Left colon (tissue), 2 donors: ENCODE measurements at places on chromosomes 2 and 18. TPM values are rescaled to one million over a fixed set of nuclear protein-coding genes. Genes with fewer than 3 reads are reported as not detected.

The CYRIA gene
- 2.4 TPM for total RNA-seq

The R3HDM1 gene
- 25.6 TPM for total RNA-seq

DNA sequence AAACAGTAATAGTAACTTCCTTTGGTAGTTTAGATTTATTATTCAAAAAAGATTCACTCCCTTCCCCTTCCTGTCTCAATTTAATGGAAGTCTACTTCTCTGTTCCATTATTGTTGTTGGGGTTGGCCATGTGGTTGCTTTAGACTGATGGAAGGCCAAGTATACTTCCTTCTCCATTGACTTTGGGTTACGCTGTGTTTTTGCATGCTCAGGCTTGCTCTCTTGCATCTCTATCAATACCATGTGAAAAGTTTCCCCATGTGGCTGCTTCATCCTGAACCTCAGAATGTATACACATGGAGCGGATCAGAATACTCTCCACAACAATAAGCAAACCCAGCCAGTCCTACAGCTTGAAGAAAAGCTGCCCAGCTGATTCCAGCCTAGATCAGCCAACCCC, 20.3 kb downstream of the CFAP210 start:
- DNase-seq: no peak

The DYSF gene
- 5.0 TPM for total RNA-seq

DNA sequence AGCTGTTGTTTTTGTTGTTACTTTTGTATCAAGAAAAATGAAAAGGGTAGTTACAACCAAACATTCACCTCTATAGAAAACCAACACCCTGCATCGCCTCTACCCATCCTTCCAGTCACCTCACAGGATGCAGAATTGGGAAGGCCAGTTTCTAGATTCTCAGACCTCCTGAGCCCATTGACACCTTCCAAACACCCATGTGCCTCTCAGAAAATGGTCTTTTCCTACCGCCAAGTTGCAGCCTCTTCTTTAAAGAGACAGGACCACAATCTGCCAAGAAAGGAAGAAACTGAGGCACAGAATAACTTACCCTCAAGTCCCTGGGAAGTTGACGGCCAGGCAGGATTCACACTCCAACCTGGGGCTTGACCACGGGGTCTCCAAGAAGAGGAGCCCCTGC, 101.4 kb downstream of the TNS1 start:
- DNase-seq: no peak

- DNase-seq: no peak
These were observed 29.9 kb upstream of the TRIB2 start for GRCh38 chr2:12686708-12687283.

GRCh38 chr2:193482557-193482956, 1287.8 kb upstream of the TMEFF2 start:
- DNase-seq: no peak

GRCh38 chr18:63883617-63884016, 3.9 kb upstream of the SERPINB2 start:
- DNase-seq: no peak
